ENCODE measurements at places on chromosomes 4 and X.

DNA sequence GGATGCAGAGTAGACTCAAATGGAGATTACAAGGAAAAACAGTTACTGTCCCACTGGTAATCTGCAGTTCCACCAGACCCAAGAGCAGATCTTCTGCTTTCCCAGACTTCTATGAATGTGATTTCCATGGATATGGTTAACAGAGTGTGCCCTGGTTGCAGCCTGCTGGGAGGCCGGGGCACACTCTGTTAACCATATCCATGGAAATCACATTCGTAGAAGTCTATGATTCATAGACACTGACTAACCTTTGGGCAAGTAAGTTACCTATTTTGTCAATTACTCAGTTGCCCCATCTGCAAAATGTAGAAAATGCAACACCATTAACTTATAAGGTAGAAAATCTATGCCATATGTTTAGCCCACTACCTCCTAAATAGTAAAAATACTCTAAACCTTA lies 443.1 kb upstream of the PITX2 start:
- no peak for DNase-seq

DNA sequence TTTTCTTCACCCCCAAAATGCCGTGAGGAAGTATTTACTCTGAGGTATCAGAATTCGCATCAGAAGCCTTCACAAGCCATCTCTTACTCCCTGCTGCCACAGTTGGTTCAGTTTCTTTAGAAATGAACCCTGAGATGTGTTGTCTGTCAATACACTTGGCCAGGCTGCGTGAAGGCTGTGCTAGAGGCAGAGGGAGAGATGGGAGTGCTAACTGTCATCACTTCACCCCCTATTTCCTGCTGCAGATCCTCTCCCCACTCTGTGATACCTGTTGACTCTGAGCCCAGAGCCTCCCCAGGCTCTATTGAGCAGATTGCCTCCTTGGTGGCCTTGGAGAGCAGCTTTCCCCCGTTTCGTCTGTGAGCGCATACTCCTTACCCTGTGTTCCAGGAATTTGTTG lies 34.8 kb downstream of the FHIP1A start:
- DNase-seq: no peak

DNA sequence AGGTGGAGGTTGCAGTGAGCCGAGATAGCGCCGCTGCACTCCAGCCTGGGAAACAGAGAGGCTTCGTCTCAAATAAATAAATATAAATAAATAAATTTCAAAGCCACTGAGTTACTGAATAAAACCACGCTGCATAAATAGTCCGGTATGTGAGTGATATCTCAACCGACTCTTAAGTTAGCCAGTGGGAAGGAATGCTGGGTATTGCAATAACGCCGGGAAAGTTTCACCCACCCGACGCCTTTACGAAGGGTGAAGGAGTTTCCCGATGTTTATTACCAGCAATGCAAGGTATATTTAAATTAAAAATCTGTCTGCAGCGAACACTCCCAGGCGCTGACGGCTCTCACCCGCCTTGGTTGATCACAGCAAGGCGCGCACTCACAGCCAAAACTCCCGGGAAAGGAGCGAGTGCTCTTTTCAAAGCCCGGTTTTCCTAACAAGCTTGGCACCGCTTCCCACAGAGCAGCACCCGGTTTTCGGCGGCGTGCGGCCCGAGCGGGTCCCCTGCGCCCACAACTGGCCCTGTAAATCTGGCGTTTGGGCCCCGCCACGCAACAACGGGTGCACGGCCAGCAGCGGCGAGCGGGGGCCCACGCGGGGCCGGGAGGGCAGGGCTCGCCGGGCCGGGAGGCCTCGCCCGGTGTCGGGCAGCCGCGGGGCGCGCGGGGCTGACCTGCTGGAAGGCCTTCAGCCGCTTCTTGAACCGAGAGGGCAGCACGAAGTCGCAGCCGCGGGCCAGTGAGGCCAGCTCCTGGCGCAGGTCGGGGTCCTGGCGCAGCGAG lies 13.7 kb downstream of the PPP2R3B start:
- no peak for DNase-seq

- peak; percentile 92 for DNase-seq
Observed at GRCh38 chr4:176193938-176194337, 1.4 kb downstream of the SPATA4 start.

- peak; percentile 78 for DNase-seq
Observed at GRCh38 chr4:94595880-94596483, 144.2 kb downstream of the PDLIM5 start.

All from cardiac fibroblast (primary cell).